C1 segment of cervical spinal cord (tissue), 14 donors: ENCODE measurements at places on chromosomes 12 and 14.

DNA sequence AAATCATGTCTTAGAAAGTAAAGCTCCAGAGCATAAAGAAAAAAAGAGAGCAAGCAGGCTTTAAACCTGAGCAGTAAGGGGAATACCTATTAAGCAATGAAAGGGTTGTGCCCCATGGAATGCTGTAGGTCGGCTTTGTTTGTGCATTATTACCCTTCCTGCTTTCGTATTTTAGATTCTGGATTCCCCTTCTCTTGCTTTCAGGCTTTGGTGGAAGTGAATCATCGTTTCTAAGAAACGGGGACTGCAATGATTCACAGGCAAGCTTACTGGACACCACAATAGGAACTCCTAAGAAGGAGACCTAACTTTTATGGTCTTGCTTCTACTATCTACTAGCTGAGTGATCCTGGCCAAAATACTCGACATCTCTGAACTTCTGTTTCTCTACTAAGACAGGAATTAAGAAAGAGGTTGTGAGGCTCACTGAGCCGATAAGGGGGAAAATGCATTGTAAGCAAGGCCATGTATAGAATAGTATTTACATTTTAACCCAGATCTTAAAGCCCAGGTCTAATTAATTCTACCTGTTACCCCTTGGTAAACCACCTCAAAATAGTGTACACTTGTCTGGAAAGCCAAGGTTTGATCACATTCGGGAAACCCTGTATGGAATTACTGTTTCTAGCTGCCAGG lies 1.2 kb upstream of the BMAL2 start:
- DNase-seq = no peak

GRCh38 chr14:56482310-56482911 lies 97.2 kb upstream of the TMEM260 start:
- DNase-seq = no peak

- DNase-seq = peak; percentile 87
These were observed 107.1 kb upstream of the SLCO1C1 start for GRCh38 chr12:20588042-20588441.

DNA sequence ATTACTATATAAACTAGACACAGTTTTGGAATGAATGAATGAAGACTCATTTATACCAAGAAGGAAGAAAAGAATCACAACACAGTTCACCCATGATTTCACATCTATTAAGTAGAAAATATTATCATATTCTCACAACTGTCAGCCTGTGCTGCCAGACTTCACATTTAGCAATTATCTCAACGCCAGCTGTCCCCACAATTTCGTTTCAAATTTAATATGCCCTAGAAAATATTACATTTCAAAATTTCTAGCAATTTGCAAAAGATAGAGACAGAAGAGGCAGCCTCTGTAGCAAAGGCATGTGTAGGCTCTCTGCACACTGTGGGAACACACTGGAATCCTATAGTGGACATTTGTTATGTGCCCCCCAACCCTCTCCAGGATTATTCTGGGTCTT lies 83.6 kb downstream of the ANKS1B start:
- DNase-seq = no peak

GRCh38 chr14:101029668-101030290 lies 126.3 kb upstream of the RTL1 start:
- DNase-seq = no peak
